ENCODE measurements at places on chromosomes 1 and 21.

DNA sequence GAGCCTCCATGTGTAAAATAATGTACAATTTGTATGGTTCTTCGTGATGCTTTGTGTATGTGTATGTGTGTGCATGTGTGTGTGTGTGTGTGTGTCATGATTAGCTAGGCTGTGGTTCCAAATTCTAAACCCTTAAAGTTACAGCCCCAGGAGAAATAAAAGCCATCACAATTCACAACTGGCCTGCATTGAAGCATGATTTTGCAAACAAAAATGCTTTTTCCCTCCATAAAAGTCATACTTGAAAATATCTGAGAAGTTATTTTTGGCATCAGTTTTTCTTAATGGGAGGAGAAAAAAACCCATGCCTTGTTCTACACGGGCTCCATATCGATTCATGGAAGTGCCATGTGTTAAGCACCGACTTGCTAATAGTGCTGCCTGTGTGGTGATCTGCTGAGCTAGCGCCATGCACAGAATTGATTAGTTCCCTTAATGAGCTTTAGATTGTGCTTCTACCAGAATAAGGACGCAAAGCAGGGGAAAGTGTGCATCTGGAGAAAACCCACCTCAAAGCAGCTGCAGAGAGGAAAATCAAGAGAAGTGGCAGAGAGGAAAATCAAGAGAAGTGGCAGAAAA lies 207.3 kb downstream of the DSCAM start:
- no peak for DNase-seq

DNA sequence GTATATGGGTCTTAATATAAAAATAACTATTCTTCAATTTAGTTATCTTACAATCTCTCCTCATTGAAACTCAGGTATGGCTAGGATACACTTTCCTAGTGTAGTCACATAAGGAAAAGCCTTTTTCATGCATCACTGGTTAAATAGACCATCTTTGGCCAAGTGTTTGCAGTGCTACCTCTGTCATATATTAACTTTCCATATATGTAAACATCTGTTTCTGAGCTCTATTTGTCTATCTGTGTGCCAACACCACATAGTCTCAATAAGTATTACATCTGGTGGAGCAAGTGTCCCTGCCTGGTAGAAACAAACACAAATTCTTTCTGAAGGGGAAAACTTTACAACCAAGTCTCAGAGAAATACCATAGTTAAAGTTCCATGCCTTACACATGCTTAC lies 134.6 kb downstream of the TSEN15 start:
- DNase-seq: no peak

GRCh38 chr1:60133000-60133673 lies 59.6 kb upstream of the C1orf87 start:
- DNase-seq: no peak

DNA sequence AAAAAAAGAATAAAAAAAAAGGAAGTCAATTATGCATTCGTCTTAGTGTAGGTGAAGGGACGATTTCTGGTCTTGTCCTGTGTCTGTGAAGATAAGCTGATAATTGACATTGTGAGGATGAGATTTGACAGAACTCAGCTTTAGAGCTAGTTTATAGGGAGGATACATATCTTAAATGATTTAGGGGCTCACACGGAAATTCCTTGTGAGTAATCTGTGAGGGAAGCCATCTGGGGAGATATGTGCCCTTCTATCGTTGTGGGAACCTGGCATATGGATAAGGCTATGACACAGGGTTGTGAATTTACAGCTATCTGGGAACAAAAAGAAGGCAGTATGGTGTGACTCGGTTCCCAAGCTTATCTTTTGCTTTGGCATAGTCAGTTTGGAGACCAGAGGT lies 71.1 kb downstream of the RABGAP1L start:
- no peak for DNase-seq

DNA sequence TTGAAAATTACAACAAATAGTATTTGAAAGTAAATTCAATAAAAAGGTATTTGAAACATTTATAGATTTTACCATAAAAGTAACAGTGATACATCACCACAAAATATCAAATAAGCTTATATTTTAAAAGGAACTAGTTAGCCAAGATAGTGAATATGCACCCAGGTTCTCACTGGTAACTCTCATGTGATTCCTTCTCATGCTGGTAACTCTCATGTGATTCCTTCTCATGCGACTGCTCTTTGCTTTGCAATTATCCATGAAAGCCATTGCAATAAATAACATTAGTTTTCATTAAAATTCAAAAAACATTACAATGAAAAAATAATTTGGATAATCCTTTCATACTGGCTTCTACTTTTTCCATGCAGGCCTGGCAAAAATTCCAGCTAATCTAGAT lies 75.4 kb downstream of the AHCTF1 start:
- DNase-seq: no peak

GRCh38 chr1:110065841-110066240 lies 4.6 kb downstream of the ALX3 start:
- no peak for DNase-seq

GRCh38 chr21:34126691-34127090 lies 53.3 kb downstream of the MRPS6 start:
- no peak for DNase-seq

Measured in coronary artery (tissue), 2 donors.